ENCODE measurements at places on chromosomes 4 and X.

- no peak for DNase-seq
Measured at GRCh38 chr4:162170509-162170908, 6.7 kb upstream of the FSTL5 start.

- no peak for DNase-seq
Measured at GRCh38 chrX:152942077-152942442, 44.2 kb downstream of the ZNF185 start.

DNA sequence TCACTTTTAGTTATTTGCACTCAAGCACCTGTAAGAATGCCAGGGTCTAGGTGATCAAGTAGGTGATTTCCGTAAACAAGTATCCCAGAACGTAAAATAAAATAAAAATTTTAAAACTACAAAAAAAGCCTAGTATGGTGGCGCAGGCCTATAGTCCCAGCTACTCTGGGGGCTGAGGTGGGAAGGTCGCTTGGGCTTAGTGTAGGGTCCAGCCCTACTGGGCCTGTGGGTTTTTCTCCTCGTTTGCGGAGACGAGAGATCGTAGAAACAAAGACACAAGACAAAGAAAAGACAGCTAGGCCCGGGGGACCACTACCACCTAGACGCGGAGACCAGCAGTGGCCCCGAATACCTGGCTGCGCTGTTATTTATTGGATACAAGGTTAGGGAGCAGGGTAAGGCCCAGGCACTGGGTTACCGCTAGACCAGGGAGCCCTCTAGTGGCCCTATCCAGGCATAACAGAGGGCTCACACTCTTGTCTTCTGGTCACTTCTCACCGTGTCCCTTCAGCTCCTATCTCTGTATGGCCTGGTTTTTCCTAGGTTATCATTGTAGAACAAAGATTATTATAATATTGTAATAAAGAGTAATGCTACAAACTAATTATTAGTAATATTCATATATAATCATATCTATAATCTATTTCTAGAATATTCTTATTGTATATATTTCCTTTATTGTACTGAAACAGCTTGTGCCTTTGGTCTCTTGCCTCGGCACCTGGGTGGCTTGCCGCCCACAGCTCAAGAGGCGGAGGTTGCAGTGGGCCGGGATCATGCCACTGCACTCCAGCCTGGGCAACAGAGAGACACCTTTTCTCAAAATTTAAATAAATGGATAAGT lies 38.4 kb downstream of the SAGE1 start:
- DNase-seq: no peak

GRCh38 chr4:153809916-153810810 lies 21.3 kb upstream of the SFRP2 start:
- no peak for DNase-seq

DNA sequence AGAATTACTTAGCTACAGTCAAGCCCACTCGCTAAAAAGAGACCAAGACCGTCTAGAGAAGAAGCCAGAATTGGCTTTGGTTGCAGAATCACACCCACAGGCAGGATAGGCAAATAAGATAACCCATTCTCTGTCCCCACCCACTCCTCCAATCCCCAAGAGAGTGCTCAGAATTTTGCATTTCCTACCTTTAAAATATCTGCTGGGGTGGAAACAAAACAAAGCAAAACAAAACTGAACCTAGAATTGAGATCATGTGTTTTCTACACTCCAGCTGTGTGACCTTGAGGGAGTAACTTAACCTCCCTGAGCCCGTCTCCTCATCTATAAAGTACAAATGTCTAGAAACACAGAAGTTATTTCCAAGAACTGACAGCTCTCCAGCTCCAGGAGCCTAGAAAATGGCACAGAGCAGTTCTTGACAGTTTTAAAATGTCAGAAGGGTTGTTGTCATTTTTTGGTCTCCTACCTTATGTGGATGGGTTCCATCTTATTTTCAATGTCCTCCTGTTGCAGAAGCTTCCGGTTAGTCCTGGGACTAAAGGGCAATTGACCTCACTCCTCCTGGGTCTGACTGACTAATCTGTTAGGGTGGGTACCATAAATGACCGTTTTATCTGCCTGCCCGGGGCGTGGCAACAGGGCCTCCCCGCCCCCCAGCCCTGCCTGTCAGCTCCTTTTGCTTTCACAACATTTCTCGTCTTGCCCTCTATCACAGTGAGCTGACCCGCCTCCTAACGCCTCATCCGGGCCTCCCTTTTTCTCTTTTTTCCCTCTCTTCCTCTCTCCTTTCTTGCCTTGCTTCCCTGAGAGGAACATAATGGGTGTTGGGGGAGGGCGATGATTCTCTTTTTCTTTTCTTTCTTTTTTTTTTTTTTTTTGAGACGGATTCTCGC lies 114.0 kb downstream of the RBM47 start:
- DNase-seq: no peak

GRCh38 chrX:154655786-154656185 lies 2.4 kb upstream of the CTAG2 start:
- no peak for DNase-seq

- no peak for DNase-seq
Measured at GRCh38 chr4:150999086-150999485, 16.0 kb downstream of the LRBA start.

GRCh38 chrX:28278251-28278650 lies 297.0 kb upstream of the DCAF8L1 start:
- no peak for DNase-seq

DNA sequence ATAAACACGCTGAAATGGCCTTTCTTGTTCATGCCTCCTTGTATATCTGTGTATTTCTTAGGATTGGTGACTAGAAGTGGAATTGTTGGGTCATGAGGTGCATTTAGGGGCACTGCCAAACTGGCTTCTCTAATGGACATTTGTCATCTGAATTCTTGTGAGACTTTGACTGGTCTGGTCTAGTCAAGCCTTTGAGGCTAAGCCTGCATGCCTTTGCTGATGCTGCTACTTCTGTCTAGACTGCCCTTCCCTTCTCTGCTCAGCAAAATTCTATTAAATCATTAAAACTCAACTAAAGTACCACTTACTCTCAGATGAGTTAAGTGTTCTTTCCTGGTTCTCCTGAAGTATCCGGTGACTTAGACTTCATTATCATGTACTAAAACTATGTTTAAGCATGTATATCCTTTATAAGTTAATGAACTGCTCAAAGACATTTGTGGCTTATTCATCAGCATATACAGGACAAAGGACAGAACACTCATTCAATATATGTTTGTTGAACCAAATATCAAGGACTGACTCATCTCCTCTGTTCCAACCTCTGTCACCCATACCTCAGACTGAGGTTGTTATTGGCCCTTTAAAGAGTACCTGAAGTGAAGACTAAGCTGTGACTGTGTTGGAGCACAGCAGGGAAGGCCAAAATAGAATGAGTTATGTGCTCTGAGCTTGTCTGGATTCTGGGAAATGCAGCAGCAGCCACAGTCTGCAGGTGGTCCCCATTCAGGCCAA lies 9.0 kb downstream of the TCEAL1 start:
- no peak for DNase-seq

- no peak for DNase-seq
Measured at GRCh38 chrX:30217465-30217864, 2.1 kb downstream of the MAGEB2 start.
